ENCODE measurements at places on chromosomes 16 and 17. TPM values are rescaled to one million over a fixed set of nuclear protein-coding genes. Genes with fewer than 3 reads are reported as not detected.
A peak's percentile ranks its signal among the peaks of the same experiment; 100 is the strongest.

The SMTNL2 gene
- 0.10 TPM for total RNA-seq

The SPNS2 gene
- total RNA-seq, result 0.56 TPM

The SPATA22 gene
- not detected for total RNA-seq

The GINS3 gene
- total RNA-seq, result 5.9 TPM

The CMTM4 gene
- total RNA-seq, result 10.9 TPM

The HBA2 gene
- total RNA-seq, result not detected

The CDK3 gene
- 3.6 TPM for total RNA-seq

The STH gene
- total RNA-seq, result not detected

- DNase-seq, result no peak
These were observed 59.8 kb upstream of the SMIM36 start for GRCh38 chr17:55571095-55571494.

- no peak for DNase-seq
These were observed 14.2 kb upstream of the SEC14L1 start for GRCh38 chr17:77126519-77126918.

DNA sequence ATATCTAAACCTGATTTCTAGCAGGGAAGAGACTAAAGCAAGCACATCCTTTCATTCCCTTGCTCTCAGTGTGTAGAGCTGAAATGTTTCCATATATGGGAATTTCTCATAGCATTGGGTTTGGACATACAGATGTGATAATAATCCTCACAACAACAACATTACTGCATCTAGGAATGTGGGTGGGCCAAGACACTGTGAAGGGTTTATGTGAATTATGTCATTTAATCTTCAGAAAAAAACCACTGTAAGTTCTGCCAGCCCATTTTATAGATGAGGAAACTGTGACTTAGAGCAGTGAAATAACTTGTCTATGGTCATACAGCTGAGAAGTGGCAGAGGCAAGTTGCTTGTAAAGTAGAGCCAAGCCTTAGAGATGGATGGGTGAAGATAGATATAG is 5.2 kb downstream of the OMG start:
- no peak for DNase-seq

DNA sequence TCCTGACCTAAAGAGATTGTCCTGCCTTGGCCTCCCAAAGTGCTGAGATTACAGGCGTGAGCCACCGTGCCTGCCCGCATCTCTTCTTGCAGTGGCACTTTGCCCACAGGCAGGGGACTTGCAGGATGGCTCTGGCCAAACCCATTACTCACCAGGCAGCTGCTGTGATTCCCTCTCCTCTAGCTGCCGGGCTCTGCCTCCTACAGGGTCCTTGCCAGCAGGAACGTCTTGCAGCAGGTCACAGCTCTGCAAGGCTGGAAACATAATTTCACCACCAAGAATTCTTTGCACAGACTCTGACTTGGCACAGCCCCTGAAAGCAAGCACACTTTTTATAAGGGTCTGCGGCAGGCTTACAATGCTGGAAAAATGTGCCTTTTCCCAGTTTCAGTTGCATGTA is 20.3 kb downstream of the COX4I1 start:
- DNase-seq, result peak; percentile 42

GRCh38 chr17:72719206-72719577 is 373.3 kb downstream of the SLC39A11 start:
- DNase-seq, result no peak

GRCh38 chr16:88656291-88656980 is 5.6 kb upstream of the CYBA start:
- DNase-seq, result no peak

DNA sequence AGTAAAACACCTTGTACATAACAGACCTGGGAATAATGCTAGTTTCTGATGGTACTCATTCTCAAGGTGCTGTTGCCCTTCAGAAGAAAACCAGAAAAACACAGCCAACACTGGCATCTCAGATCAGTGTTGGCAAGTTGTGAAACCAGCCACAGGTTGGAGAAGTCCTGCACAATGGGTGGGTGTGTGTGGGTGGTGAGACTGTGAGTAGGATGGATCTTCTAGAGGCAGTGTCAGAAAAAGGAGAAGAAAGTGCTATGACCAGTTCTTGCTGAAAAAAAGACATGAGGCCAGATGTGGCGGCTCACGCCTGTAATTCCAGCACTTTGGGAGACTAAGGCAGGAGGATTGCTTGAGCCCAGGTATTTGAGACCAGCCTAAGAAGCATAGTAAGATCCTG is 35.2 kb upstream of the SMIM36 start:
- DNase-seq, result no peak

GRCh38 chr17:21042458-21043295 is at the start of gene USP22:
Gene USP22, minus strand, starts transcription at chr17:21043011. Its CDS starts 176 bp downstream, at chr17:21042835.
- no peak for DNase-seq

- DNase-seq, result no peak
These were observed 16.4 kb upstream of the HERPUD1 start for GRCh38 chr16:56915336-56916119.

DNA sequence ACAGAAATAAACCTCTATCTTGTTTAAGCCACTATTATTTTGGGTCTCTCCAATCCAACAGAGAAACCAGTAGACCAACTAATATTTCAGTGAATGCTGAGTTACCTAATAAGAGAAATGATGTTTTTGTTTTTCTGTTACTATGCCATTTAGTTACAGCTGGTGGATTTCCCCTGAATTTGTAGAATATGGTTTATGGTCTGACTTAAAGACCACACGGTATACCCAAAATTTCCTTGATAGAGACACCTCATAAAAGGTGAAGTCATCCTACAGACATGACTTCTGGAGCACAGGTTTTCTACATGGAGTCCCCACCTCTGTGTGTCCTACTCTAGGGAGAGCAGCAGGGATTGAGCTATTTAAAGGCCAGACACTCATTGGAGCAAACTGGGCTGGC is 13.3 kb downstream of the PIK3R5 start:
- no peak for DNase-seq

GRCh38 chr16:3045758-3046640 is at the start of gene MMP25:
Gene MMP25, plus strand, starts transcription at chr16:3046561. Its CDS starts 357 bp downstream, at chr16:3046918.
- DNase-seq, result no peak
